COLO829 (cell line): ENCODE measurements at places on chromosomes 5 and 9.

DNA sequence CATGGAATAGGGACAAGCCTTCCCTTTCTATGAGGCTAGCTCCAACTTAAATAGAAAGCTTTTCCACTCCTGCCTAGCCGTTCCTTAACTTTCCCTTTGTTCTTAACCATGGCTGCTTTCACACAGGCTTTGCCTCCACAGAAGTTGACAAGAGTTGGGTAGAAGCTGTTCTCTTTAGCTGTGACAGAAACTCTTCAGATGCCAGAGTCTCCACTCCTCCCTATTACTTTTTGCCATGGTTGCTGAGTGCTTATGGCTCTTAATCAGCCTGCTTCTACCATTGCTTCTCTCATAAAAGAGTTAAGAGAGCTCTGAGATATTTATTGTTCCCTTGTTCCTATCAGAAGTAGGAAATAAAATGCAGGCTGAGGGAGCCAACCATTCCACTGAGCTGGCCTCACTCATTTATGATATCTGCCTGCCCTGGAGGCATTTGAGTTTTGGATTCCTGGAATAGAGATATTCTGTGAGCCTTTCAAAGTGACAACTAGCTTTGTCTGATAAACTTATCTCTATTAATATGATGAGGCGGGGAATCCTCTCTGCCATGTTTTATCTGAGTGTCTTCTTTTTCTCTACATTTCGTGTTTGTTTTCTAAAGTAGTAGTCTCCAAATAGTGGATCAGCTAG lies 162.6 kb downstream of the DMAC1 start:
- no peak for DNase-seq

DNA sequence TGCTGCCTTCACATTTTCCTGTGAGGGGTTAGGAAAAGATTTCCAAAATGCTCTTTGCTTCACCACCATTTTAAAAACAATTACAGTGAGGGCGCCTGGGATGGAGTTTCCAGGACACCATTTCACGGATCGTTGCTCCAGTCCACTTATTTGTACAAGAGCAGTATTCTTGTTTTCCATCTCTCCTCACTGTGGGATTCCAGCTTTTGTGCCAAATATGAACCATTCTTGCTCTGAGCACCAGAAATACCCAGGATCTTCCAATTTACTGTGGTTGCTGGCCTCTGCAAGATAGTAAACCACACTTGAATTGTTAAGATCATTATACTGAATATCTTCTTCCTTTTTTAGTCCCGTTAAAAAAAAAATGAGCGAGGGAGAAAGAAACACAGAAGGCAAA lies 899.5 kb downstream of the TLE1 start:
- DNase-seq, result no peak

GRCh38 chr5:173638126-173639040 lies 21.9 kb upstream of the BOD1 start:
- DNase-seq, result no peak

GRCh38 chr5:135642488-135642870 lies 63.7 kb upstream of the CXCL14 start:
- DNase-seq, result no peak

- no peak for DNase-seq
Observed at GRCh38 chr5:167949435-167949834, 342.0 kb upstream of the WWC1 start.

DNA sequence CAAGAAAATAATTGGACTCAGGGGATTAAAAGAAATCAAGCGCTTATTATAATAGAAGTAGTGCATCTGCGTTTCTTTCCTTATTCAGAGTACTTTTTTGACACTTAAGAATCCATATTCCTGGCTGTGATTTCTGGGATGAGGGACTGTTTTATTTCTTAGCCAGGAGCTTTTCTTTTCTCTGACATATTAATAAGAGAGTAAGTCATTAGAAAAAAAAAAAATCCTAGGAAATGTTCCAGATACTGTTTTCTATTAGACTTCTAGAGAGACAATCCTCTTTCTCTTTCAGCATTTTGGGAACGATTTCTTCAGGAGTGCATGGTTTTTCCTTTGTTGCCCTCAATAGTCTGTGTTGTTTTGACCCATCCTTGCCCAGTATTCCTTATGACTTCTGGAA lies 8.3 kb upstream of the ABCA1 start:
- DNase-seq, result no peak

GRCh38 chr9:27533311-27533710 lies 3.7 kb upstream of the MOB3B start:
- DNase-seq, result no peak

DNA sequence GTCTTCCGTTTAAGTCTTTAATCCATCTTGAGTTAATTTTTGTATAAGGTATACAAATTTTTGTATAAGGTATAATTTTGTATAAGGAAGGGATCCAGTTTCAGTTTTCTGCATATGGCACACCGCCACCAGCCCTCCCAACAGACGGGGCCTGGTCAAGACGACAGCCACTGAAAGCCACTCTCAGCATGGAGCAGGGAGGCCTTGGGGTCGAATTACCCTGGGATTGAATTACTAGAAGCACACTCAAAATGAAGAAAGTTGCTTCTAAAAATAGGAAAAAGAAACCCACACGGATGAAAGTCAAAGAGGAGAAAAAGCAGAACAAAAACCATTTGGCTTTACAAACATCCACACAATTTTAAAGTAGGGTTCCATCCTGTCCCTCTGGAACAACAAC lies 586.2 kb upstream of the ADAMTS16 start:
- no peak for DNase-seq

DNA sequence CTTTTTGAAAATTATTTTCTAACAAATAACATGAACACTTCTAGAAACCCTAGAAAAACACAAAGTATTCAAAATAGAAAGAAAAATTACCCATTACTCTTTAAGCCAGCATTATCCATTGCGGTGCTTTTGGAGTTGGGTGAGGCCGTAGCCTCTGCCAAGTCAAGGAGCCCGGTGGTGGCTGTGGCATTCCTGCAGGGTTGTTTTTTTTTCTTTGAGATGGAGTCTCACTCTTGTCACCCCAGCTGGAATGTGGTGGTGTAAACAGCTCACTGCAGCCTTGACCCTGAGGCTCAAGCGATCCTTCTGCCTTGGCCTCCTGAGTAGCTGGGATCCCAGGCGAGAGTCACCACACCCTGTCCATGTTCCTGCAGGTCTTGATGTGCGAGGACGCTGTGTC lies 8.2 kb upstream of the AHRR start:
- DNase-seq, result no peak

GRCh38 chr9:72313507-72313906 lies 51.5 kb downstream of the ZFAND5 start:
- DNase-seq, result no peak

- DNase-seq, result no peak
Observed at GRCh38 chr5:90135779-90136378, 273.7 kb downstream of the CETN3 start.

DNA sequence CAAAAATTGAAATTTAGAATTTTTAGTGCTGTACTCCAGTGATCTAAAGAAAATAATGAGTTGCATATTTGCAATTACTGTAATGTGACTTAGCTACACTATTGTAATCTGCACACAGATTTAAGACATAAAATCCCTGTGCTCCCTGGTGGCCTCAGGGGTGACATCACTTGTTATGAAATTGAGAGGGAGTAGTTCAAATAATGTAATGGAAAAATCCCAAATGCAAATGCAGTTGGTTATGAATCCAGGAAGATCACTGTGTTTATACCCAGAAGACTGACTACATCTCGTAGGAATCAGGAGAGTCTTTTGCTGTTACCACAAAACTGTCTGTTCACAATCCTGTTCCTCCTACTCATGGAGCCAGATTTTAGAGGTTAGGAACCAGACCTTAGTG lies 178.7 kb upstream of the FBXL17 start:
- DNase-seq, result no peak

GRCh38 chr5:160438316-160439204 lies 16.9 kb downstream of the PTTG1 start:
- peak; percentile 73 for DNase-seq

- DNase-seq, result peak; percentile 2
Observed at GRCh38 chr5:148623741-148624140, 30.6 kb downstream of the HTR4 start.

- DNase-seq, result no peak
Observed at GRCh38 chr5:21688655-21689054, 1164.5 kb downstream of the CDH12 start.

DNA sequence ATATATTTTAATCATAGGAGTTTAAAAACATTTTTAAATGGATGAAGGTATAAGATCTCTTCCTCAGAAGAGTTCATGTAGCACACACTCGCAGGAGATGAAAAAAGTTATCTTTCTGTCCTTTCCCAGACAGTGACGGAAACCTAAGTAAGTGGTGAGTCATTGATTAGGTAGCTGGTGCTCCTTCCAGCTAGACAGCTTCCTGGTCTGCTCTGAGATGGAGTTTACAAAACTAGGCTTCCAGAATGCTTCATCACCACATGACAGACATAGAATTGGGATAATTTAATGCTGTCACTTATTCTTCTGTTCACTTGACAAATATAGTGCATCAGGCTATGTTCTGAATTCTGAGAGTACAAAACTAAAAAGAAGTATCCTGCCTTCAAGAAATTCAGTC lies 2393.0 kb upstream of the C9orf72 start:
- no peak for DNase-seq

DNA sequence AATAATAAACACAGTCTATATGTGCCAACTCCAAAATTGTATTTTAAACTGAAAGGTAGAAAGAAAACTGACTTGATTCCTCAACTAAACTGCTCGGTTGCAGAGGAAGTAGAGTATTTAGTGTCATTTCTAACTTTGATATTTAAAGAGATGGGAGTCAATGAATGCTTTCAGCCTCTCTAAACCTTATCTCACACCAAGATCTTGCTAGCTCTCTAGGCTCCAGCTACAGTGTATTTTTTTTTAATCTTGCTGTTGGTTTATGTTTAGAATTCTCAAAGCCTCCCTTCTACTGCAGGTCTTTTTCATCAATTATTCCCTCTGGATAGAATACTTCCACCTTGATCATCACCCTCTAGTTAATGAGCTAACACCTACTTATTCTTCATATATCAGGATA lies 419.4 kb upstream of the ZNF462 start:
- no peak for DNase-seq

GRCh38 chr5:157271740-157272271 lies 5.9 kb downstream of the CYFIP2 start:
- DNase-seq, result no peak

GRCh38 chr5:123364441-123365155 lies 58.6 kb downstream of the CEP120 start:
- DNase-seq, result no peak

- DNase-seq, result no peak
Observed at GRCh38 chr9:79824265-79824664, 252.5 kb downstream of the TLE4 start.

GRCh38 chr5:138330813-138331448 lies 673 bp downstream of the CDC25C start:
- DNase-seq, result no peak

DNA sequence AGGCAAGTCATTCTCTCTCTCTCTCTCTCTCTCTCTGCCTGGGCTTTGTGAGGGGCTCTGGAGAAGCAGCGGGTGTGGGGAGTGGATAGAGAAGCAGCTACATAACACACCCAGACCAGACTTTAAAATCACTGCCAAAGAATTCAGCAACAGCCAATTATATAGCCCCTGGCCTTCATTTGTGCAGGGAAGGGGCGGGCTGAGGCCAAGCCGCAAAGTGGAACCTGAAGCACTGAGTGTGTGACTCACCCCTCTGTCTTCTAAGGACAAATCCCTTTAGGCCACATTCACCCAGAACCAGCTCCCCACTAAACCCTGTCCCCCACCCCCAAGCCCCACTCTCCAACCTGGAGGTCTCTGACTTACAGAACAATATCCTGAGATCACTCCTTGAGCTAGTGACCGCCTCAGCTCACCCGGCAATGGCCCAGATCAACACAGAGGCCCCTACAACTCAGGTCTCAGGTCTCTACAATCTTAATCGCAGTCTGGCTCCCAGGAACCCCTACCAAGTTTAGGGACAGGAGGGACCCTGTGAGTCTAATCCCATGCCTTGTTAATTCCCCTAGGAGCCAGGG lies 6.0 kb downstream of the B4GALT1 start:
- peak; percentile 69 for DNase-seq

DNA sequence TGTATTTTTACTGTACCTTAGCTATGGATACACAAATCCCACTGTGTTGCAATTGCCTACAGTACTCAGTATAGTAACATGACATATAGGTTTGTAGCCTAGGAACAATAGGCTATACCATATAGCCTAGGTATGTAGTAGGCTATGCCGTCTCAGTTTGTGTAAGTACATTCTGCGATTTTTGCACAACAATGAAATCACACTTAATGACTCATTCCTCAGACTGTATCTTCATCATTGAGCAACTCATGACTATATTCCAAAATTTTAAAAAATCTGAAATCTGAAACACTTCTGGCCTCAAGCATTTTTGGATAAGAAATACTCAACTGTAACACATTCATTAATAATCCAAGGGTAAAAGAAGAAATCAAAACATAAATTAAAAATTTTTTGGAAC lies 666.8 kb upstream of the GRAMD2B start:
- no peak for DNase-seq

GRCh38 chr9:79279356-79279755 lies 292.4 kb upstream of the TLE4 start:
- DNase-seq, result no peak

DNA sequence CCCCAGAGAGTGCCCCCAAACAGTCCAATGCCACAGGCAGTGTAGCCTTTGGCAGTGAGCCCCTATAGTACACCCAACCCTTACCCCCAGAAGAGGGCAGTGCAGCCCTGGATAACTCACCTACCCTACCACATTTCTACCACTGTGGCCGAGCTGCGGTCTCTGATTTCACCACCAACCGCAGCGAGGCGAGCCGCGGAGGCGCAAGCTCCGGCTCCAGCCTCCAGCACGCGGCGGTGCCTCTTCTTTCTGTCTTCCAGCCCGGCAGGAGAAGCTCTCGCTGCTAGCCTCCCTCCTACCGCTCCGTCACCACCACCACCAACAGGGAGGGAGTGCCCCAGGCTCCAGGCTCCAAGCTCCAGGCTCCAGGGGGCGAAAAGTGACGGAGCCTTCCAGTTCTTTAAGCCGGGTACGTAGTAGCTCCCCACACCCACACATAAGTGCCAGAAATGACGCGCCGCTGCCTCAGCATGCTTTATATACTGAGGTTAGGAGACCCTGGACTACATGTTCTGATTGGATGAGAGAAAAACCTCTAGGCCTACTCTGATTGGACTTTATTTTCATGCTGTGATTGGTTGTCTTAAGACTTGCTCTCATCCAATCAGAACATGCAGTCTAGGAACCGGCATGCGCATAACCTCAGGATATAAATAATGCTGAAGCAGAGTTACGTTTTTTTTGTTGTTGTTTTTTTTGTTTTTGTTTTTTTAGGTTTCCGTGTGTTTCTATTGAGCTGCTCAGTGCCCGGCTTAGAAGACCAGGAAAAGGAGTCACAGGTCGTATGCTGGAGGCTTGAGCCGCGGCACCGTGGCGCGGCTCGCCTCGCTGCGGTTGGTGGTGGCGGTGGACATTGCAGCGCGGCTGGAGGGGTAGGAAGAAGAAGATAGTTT lies at the start of gene PCAT7:
Gene PCAT7 (plus strand): TSS at position 645 of the 893 bp plus-strand sequence.
- peak; percentile 60 for DNase-seq

DNA sequence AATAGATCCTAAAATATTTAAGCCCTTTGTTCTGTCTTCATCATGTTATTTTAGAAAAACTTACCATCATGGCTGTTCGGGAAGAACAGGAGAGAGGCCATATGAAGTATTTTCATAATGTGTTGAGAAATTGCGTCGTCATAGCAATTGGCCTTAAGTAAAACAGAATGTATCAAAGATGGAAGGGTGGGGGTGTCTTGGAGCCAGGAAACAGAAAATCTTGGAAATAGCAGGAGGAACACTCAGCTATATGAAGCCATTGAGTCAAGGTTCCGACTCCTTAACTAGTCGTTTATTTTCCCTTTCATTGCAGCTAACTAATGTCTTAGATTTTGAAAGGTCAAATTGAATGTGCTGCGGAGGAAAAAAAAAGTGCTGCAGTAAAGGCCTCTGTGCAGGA lies 1.3 kb downstream of the SPTAN1 start:
- DNase-seq, result no peak
